ENCODE measurements at places on chromosomes 7 and 10. TPM values are rescaled to one million over a fixed set of nuclear protein-coding genes. Genes with fewer than 3 reads are reported as not detected.

DNA sequence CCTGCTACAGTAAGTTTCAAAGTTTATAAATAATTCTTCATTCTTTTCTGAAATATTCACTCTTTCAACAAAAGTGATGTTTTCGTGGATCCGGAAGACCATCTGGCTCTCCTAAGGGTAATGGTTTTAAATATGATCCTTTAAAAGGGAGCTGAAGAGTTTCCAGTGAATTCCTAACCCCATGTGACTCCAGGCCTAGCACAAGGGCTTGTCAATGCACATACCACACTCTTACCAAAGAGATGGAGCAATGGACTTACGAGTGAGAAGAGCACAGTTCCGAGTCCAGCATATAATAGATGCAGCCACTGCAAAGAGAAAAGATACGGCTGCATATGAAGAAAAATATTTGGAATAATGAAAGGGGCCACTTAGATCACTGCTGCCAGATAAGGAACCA, 32.1 kb upstream of the GATAD1 start:
- DNase-seq = no peak

DNA sequence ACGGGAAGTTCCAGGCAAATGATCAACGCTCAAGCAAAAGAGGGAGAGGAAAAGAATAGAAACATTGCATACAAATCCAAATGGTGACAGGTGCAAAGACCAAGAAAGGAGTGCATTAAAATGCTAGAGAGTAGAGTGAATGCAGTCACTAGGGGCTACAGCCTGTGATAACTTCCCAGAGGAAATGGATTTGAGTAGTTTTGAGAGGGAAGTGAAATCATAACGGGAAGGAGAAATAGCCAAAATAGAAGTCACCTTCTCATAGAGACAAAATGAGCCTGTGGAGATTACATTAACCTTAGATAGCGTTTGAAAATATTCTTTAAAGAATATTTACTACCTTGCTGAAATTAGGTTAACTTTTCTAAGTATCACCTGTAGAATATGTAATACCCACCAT, 26.5 kb downstream of the NUP42 start:
- DNase-seq = no peak

GRCh38 chr10:120744040-120744439, 107.1 kb upstream of the WDR11 start:
- DNase-seq = no peak

- DNase-seq = no peak
These were observed 38.3 kb upstream of the SFMBT2 start for GRCh38 chr10:7449063-7449695.

The FAM20C gene
- total RNA-seq = 0.80 TPM

The TRIM74 gene
- total RNA-seq = 0.63 TPM

GRCh38 chr10:49614242-49615198, 683 bp downstream of the CHAT start:
- DNase-seq = no peak

Data from activated CD4-positive, alpha-beta memory T cell treated with anti-CD3 and anti-CD28 coated beads for 36 hours (primary cell).